HT-29 (cell line): ENCODE measurements at places on chromosomes 5 and 9.

DNA sequence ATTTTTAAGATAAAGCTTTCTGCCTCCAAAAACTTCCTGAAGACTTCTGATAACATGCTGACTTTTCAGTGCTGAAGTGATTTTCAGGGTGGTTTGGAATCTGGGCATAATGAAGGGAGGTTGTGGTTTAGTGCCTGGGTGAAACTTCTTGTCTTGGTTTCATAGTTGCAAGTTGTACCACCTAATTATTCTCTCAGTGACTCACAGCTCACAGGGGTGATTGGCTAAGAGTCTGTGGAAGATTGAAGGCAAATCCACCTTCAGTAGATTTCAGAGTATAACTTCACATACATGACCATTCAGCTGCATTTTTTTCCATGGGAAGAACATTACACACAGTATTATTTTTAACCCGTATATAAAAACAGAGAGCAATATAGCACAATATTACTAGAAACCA, 199.9 kb downstream of the PTTG1 start:
- no peak for DNase-seq

DNA sequence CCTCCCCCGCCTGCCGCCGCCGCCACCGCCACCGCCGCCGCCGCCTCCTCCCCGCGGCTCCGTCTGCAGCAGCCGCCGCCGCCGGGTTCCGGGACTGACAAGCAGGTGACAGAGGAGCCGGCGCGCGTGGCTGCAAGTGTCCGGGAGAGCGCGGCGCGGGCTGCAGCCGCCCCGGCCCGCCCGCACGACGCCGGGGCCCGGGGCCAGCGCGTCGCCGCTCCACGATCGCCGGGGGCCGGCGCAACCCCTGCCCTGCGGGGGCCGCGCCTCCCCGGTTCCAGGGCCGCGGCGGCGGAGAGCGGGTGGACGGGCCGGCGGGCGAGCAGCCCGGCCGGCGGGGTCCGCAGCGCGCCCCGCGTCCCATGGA, 343 bp downstream of the LMX1B start:
- DNase-seq: no peak

- no peak for DNase-seq
Measured at GRCh38 chr5:53882006-53882675, 321.7 kb downstream of the NDUFS4 start.

DNA sequence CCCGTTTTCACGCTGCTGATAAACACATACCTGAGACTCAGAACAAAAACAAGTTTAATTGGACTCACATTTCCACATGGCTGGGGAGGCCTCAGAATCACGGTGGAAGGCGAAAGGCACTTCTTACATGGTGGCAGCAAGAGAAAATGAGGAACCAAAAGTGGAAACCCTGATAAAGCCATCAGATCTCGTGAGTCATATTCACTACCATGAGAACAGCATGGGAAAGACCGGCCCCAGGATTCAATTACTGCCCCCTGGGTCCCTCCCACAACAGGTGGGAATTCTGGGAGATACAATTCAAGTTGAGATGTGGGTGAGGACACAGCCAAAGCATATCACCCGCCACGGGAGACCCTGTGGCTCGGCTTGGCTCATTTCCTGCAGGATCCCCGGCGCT, 20.2 kb downstream of the EXD3 start:
- DNase-seq: no peak

- DNase-seq: no peak
Measured at GRCh38 chr9:133115604-133116345, 5.3 kb downstream of the RALGDS start.

DNA sequence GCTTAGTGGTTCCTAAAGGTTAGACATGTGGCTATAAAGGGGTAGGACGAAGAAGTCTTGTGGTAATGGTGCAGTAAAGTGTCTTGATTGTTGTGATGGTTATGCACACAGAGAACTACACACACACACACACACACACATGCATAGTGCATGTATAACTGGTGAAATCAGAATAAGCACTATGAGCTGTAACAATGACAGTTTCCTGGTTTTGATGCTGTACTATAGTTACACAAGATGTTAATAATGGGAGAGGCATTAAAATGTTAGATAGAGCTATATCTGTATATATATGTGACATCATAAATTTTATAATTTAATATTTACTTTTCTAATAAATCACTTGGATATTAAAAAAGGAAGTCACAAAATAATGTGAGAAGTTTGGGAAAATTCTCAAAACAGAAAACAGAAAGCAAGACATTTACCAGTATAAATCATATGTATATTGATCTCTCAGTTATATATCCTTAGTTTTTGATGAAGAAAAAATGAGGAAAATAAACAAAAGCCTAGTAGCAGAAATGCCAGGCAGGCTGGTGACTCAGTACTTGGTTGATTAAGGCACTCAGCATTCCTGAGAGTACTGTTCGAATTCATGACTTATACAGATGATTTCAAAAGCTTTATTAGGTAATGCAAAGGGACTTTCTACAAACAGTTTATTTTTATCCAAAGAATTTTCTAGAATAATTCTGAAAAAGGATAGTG, 350.5 kb upstream of the DAB2 start:
- DNase-seq: no peak

DNA sequence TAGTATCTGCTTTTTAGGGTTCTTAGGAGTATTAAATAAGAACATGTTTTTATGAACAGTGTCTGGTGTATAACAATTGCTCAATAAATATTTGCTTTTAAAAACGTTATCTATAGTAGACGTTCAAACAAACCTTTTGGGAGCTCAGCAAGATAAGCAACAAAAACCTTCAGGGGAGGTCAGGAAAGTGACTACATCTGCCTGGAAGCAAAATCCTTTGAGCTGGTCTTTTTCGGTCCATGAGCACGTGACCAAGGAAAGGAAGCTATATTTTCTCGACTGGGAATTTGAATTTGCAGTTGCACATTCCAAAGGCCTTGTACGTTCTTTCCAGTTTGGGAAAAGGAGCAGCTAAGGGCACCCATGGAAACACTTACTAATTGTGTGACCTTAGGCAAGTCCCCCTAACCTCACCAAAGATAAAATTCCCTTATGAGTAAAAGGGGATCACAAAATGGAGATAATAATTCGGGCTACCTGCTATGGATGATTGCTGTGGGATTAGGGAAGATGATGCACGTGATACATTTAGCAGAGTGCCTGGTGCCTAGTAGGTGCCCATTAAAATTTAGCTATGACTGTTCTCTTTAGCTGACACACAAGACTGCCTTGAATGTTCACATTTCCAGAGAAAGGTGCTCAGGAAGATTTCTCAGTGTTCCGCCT, 45.4 kb downstream of the PTTG1 start:
- DNase-seq: no peak

DNA sequence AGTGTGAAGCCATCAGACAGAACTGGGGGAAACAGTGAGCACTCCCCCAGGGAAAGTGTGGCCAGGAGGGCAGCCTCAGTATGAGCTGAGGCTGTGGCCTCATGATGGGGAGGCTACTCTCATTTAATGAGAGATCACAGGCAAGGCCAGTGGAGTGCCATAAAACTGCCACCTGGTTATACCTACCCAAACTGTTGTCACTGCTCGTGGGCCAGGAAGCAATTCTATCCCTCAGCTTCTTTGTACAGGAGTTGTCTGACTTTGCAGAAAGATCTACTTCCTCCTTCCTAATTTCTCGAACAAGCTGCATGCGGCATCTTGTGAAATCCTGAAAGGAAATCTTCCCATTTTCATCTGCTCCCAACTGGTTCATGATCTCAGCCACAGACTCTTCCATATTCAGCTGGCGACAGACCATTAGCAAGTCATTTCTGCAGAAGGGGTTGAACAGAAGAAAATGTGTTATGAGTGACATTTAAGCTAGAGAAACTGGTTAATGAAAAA, 50.0 kb downstream of the TSSK1B start:
- DNase-seq: no peak

GRCh38 chr5:148887123-148887881, 60.9 kb downstream of the ADRB2 start:
- no peak for DNase-seq

DNA sequence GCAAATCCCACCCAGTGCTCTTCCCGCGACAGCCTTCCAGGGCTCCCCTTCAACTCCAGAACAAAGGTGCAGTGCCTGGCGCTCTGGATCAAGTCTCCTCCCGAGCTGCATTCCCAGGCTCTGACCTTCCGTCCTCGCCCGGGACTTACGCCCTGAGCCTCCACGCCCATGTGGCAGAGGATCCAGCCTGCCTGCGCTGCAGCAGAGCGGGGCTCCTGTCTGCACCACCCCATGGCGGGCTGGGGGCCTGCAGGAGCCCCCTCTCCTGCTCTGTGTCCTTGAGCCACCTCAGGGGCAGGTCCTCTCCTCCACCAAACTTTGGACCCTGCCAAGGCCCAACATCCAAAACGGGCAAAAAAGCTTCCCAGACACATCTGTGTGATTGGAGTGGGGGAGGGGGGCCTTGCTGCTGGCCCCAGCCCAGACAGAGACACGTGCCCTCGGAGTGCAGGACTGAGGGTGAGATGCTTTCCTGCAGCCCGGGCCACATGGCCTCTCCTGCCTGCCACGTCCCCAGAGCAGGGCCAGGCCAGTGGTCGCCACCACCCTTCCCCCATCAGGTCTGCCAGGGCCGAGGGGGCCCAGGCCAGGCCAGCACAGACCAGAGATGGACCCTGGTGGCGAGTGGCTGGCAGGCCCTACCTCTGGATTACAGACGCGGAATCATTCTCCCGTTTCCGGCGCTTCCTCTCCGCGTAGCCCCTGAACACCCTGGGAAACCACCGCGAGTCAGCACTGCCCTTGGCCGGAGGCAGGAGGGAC, 4.4 kb downstream of the NSMF start:
- DNase-seq: peak; percentile 61

DNA sequence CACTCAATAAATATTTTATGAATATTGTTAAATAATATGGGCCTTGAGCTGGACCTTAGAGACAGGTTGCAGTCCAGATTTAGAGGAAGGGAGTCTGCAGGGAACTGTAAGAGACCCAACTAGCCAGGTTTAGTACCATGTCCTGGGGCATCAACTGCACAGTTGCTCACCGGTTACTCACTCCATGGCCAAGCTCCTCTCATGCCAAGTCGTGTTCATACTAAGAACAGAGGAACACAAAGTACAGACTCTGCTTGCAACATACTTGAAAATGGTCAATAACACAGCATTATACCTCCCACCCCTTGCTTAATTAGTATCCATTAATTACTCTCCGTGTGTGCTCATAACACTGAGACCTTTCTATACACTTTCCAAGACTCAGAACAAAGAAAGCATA, 317.6 kb upstream of the PIK3R1 start:
- no peak for DNase-seq

DNA sequence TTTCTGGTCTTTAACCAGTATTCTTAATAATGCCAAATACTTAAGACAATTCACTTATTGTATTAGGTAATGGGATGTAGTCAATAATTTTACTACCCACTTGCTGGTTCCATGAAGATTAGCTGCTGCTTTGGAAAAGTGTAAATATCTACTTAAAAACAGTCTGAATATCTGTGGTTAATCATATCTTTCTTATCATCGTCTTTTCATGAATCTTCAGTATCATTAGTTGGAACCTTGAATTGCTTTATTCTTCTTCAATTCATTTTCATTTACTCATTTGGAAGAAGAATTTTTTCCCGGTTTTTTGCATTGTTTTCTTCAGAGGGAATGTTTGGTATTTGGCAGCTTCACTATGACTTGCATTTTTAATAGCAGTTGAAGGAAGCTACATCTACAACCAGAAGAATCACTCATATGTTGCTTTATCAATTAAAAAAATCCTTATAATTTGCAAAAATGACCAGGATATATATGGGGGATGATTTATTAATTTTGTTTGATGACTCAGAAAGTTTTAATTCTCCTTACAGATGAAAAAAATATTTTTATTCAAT, 1398.3 kb upstream of the CDH6 start:
- DNase-seq: no peak

GRCh38 chr5:40437452-40437861, 242.3 kb upstream of the PTGER4 start:
- no peak for DNase-seq

GRCh38 chr5:91141642-91142041, 241.5 kb downstream of the ARRDC3 start:
- no peak for DNase-seq

GRCh38 chr5:132491368-132492364, 1.1 kb upstream of the IRF1 start:
- DNase-seq: no peak

- DNase-seq: no peak
Measured at GRCh38 chr9:133709691-133710571, 28.2 kb downstream of the SARDH start.

DNA sequence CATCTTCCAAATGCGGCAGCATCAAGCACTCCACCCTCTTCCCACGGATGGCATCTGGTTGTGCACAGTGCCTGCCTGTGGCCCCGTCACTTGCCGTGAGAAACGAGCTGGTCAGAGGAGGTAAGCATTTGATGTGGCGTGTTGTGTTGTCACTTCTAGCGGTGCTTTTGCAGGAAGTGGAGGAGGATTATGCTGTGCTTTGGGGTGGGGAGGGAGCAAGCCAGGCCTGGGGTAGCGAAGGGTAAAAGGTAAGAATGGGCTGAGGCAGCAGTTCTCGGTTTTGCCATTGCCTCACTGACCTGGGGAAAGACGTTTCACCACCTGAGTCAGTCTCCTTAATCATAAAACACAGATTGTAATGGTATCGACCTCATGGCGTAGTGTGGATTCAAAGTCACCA, 2.3 kb upstream of the POMT1 start:
- peak; percentile 16 for DNase-seq

DNA sequence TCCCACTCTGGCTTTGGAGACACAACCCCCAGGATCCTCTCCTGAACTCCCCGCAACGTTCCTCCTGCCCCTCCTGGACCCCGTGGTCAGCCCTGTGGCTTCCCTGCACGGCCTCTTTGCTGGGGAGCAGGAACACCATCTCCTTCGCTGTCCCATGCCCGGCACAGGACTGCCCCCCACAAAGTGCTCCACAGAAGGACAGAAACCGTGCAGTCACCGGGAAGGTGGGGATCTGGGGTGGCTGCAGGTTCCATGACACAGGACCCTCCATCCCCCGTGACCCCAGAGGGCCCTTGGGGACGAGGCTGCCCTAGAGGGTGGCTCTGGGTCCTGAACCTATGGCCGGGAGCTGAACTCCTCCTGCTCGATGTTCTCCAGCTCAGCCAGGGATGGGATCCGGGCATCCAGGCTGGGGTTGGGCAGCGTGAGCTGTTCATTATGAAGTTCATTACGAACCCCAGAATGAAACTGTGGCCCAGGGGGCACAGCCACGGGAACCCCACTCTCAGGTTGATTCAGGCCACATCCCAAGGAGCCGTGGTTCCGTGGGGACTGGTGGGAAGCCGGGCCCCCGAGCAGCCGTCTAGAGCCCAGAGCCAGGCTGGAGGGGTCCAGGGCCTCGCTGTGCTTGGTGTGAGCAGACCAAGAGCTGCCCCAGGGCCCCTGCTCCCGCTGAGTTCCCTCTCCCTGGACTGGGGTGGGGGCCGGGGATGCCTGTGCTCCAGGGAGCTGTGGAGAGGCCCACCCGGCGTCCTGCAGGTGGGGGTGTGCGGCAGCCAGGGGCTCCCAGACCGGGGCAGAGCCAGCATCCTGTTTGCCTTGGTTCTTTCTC, 684 bp upstream of the SLC6A19 start:
- no peak for DNase-seq

- DNase-seq: no peak
Measured at GRCh38 chr5:146744068-146744745, 134.3 kb downstream of the PPP2R2B start.
